Sigmoid colon (tissue), 7 donors: ENCODE measurements at places on chromosomes 3 and 15.

GRCh38 chr3:31634476-31634875 is 101.8 kb downstream of the STT3B start:
- DNase-seq, result no peak

DNA sequence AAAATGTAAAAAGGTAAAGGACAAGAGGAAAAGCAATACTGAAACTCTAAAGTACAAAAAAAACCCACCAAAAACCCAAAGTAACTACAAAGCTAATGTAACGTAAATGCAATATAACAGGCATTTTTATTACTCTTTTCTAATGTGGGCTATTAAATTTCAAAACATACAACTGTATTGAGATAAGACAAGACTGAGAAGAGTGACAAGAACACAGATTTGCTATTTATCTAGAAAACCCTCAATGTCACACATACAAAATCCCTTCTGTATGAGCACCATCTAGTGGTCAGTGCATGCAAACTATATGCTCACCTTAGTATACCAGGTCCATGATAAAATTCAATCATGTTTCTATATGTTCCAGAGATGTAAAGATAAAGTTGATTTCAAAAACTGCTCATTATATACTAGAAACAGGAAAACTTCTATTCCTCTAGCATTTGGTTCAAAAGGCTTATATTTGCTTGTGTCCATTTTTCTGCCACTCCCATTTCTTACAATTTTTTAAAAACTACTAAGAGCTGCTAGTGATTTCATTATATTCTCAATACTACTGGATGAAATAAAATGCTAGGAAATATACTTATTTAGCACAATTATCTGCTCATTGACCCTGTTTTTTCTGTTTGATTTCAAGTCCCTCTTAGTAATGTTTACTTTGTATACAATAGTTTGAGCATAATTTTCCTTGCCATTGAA is 111.4 kb downstream of the DLG1 start:
- DNase-seq, result no peak

GRCh38 chr15:48425051-48425450 is 93.8 kb downstream of the DUT start:
- no peak for DNase-seq

DNA sequence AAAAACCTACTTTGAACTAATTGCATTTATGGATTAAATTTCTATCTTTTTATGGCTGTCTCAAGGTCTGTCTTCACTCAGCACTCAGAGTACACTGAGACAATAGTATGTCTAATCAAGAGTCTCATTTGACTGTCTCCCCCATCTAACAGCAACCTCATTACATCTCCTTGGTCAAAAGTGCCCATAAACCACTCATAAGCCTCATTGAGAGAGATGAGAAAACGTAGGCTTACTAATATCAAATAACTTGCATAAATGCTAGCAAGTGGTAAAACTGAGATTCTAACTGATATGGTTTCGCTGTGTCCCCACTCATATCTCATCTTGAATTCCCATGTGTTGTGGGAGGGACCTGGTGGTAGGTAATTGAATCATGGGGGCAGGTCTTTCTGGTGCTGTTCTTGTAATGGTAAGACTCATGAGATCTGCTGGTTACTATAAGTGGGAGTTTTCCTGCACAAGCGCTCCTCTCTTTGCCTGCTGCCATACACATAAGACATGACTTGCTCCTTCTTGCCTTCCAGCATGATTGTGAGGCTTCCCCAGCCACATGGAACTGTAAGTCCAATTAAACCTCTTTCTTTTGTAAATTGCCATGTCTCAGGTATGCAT is 113.9 kb downstream of the TFDP2 start:
- DNase-seq, result no peak

DNA sequence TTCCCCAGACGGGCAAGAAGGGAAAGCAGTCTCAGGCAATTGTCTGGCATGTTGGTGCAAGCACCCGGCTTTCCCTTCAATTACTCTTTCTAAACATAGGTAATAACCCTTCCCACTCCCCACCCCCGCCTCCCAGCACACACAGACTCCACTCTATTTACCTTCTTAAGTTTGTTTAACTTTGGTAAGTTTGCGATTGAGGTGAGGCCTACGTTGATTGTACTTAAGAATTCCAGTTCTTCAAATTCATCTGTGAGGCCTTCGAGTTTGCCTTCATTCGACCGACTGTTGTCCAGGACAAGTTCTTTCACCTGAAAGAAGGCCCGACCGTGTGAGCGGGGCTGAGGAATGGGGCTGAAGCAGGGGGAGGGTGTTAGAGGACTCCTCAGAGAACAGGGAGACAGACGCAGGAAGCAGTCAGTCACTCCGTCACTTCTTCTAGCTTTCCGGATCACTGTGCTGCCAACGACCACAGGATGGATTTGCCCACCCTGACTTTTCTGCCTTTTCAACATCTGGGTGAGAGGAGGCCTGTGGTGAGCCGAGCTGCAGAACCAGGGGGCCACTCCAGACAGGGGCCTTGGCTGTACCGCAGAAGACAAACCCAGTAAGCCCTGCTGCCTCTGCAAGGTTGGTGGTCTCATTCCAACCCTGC is 33.0 kb downstream of the ANP32A start:
- DNase-seq, result no peak

DNA sequence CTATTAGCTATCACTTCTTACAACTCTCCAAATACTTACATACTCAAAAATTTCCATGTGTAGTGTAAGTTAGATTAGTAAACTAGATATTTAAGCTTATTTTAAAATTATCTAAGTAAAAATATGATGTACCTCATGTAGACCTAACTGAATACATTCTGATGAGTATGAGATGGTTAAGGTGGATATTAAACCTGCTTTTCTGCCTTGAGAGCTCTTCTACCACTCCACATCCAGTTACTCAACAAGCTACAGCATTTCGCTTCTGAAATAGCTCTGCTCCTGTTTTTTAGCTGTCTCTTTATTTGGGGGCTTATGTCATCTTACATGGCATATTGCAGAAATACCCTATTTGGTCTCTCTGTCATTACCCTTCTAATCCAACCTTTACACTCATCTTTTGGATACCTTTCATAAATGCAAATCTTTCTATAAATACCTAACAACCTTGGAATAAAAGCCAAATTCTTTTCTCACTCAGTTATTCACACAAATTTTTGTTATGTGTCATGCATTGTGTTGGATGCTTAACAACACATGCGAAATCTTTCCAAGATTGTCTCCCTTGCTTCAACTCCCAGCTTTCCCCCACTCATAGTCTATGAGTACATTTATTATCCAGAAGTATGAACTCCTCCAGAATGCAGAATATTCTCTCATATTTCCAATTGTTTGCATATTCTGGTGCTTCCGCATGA is 92.0 kb downstream of the ALCAM start:
- no peak for DNase-seq

- no peak for DNase-seq
Observed at GRCh38 chr15:61079529-61079928, 149.6 kb downstream of the RORA start.

GRCh38 chr3:168138421-168138820 is 42.7 kb upstream of the GOLIM4 start:
- DNase-seq, result no peak

- no peak for DNase-seq
Observed at GRCh38 chr3:49183873-49184272, 12.5 kb downstream of the KLHDC8B start.

GRCh38 chr3:195805181-195805580 is 6.5 kb downstream of the MUC4 start:
- peak; percentile 46 for DNase-seq

GRCh38 chr15:58966698-58967097 is 20.8 kb upstream of the RNF111 start:
- no peak for DNase-seq

DNA sequence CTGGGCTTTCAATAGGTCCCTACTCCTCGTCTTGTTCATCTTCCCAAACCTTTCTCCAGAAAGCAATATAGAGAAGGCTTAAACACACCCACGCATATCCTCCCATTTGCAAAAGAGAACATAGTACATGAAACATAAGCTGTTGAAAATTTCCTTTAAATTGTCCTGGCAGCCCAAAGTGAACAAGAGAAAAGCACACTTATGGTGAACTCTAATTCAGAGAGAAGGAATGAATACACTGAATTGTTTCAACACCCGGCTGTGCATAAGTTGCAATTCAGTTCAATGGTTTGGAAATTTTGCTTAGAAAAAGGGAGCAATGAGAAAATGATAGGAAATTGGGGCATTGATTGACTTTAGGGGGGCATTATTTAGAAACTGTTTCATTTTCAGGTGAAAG is 202.6 kb downstream of the TIGIT start:
- no peak for DNase-seq

DNA sequence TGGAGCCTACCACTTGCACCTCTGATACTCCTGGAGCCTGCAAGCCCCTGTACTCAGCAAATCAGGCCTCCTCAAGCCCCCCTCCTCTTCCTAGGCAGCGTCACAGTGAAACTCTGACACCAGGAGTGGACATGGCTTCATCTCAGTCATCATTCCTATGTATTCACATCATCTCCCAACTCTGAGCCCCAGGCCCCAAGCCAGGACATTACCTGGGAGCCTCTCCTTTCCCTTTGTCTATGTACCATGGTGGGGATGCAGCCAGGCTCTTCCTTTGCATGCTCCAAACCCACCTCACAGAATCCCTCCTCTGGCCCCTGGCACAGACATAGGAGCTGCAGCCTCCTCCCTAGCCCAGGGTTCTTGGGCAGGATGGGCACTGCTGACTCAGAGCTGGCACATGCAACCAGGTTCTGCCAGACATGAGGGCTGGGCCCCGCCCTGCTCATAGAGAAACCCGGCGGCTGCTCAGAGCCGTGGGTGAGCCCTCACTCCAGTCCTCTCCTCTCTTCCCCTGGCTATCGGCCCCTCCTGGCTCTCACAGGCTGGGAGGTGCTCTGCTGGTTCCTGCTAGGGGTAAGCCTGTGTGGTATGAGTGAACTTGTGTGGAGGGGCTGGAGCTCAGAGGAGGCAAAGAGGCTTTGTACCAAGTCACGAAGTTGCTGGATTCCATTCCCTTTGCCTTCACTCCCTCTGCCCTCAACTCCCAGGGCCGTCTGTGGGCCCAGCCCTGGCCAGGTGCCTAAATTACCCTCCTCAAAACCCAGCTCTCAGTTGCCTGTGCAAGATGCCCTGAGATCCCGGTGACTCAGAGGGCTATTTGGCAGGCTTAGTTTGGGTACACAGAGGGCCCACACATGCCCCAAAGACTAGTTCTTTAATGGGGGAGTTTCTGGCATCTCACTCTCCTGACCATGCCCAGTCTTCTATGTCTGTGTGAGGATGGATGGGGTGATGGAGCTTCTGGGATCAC is 1.9 kb upstream of the PLCD1 start:
- peak; percentile 83 for DNase-seq

DNA sequence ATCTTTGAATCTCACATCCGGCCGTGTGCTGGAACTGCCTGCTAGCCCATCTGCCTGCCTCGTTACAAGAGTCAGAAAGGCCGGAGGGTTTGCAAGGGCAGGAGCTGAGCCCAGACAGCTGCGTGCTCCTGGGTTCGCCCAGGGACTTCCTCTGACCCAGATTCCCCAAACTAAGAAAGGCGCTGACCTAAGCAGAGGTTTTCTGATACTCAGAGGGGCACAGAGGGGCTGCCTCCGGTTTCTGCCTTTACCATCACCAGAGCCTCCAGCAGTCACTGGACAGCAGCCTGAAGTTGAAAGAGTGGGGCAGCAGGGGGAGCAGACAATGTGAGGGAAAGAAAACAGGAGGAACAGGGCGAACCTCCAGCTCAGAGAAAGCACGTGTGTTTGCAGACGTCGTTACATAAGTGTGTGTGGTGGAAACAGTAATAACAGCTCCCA is 33.4 kb upstream of the RAD18 start:
- peak; percentile 85 for DNase-seq

GRCh38 chr15:65384505-65384894 is 6.7 kb upstream of the IGDCC3 start:
- no peak for DNase-seq

GRCh38 chr3:172341482-172342059 is 106.7 kb downstream of the GHSR start:
- no peak for DNase-seq

- DNase-seq, result no peak
Observed at GRCh38 chr3:18767756-18768303, 342.7 kb upstream of the SATB1 start.

DNA sequence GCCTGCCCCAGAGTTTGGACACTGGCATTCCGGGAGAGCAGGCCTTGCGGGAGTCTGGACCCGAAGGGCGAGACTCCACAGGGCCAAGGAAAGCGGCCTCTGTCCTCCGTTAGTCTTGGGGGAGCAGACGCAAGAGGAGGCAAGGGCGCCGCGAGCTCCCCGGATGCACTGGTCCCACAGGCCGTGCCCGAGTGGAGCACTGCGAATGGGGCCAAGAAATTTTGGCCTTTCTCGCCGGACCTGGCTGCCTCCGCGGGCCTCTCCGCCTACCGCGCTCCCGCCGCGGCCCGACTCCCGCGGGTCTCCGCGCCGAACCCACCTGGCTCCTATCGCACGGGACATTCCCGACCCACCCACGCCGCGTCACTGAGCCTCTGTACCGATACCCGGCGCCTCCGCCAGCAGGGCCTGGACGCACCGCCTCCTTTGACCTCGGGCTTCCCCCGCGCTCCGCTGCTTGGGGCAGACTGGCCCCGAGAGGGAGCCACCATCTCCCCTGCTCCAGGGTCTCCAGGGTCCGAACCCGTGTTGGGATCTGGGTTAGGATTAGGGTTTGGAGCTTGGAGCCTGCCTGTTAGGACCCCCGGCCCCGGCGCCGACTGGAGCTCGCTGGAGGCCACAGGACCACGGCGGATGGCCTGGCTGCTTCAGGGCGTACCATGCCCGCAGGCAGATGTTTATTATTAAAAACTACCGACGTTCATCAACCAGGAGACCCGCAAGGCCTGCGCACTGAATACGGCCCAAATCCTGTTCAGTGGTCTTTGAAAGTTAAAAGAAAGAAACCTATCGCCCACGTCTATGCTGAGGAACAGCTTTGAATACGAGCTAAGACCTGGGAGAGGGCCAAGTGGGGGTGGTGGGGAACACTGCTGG is 11.7 kb downstream of the SHOX2 start:
- DNase-seq, result no peak

- DNase-seq, result peak; percentile 67
Observed at GRCh38 chr3:66195347-66195783, 25.4 kb upstream of the SLC25A26 start.

DNA sequence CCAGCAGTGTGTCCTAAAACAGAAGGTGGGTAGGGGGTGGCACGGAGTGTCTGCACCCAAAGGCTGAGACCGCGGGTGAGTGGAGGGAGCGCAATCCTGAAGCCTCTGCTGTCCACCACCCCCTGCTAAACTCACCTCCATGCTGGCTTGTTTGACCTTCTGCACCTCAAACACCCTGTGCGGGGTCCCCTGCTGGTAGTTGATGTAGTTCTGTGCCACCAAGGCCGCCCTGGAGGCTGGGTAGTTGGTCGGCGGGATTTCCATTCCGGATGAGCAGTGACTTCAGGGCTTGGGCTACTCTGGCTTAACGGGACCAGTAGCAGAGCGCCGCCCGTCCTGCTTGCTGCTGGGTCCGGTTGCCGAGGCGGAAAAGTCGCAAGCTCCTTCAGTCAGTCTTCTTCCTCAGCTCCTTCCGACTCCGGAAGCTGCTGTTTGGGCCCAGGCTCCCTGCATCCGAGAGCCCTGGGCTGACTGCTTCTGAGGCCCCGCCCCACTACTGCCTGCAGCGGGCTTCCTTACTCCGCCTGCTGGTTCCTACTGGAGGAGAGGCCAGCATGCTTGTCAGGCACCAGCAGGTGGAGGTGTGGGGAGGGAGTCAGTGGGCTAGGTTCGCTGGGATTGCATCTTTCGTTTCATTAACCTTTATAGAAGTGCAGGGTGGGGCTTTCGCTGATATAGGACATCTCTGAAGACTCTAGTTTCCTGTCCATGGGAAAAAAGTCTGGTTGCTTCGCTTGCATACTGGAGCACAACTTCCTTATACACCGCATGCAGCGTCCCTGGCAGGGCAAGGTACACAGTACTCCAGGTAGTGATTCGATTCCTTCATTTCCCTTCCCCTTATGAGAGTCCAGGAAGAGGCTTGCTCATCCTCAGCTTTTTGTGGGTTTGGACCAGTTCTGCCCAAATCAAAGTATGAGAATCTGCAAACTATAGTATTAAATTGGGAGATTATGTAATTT is at the start of gene LXN:
Gene LXN (minus strand): TSS at position 434 of the 962 bp plus-strand sequence. CDS start 170 bp downstream, at position 264.
- DNase-seq, result peak; percentile 88
